ENCODE measurements at places on chromosomes 2 and 18. TPM values are rescaled to one million over a fixed set of nuclear protein-coding genes. Genes with fewer than 3 reads are reported as not detected.

- DNase-seq, result no peak
These were observed 143.9 kb downstream of the ZBTB7C start for GRCh38 chr18:48265328-48265727.

DNA sequence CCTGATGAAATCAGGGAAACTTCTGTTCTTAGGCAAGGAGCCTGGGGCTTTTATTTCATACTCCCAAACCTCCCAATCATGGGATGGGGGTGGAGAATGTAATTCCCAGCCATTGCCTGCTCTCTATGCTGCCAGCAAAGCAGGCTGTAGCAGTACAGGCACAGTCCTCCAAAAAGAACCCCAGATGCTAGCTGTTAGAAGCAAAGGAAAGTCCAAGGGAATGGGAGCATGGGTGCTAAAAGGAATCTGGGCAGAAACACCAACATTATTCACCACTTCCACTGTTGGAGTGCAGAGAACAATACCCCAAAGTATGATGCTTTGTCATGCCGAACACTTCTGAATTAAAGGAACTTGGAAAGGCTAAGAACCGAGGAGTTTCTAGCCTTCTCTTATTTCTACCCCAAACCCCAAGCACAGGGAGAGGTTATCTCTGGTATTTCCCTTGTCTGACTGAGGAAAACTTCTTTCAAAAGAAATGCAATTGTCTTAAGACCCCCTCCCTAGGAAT is 24.7 kb downstream of the MDH1 start:
- no peak for DNase-seq

DNA sequence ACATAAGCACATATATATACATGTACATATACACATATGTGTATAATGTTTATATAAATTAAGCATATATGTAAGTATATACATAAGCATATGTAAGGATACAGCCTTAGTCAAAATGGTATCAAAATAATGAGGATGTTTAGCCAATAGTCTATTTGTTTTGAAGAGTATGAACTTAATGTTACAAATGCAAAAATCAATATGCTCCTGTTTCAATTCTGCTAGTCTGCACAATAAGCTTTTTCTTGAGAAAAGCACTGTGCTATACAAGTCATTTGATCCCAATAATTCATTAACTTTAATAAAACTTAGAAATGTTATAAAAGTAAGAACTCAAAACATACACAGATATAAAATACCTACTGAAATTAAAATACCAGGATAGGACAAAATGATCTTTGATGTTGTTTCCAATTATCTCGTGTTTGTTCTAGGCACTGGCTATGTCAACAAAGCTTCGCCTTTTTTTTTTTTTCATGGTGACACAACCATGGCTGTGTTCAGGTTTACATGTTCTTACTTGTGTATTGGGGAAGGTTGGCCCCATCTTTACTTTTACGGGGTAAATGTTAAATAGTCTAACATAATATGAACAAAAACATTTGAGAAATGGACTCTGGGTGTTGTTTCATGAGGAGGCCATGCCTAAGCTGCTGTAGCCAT is 271.1 kb upstream of the CDH19 start:
- DNase-seq, result no peak

- DNase-seq, result no peak
These were observed 262.8 kb downstream of the PTH2R start for GRCh38 chr2:208669394-208669793.

DNA sequence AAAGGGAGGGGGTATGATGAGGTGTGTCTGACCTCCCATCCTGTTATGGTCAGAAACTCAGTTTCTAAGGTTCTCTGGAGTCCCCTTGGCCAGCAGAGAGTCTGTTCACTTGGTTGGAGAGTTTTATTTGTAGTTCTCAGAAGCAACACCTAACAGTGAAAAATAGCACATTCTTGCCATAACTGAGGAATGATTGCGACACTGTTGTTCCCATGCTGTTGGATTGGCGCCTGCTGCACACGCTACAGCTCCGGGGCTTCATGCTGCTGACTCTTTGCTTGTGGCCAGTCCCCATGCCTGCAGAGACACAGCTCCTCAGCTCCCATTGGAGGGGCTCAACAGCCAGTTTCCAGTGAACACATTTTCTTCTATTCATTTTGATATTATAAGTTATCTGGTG is 42.1 kb downstream of the TPGS2 start:
- DNase-seq, result no peak

- DNase-seq, result no peak
These were observed 35.7 kb downstream of the ODC1 start for GRCh38 chr2:10412380-10412779.

CCDC178 gene
- total RNA-seq, result 2.9 TPM

FECH gene
- total RNA-seq, result 29.8 TPM

Measured in frontal cortex (tissue), 4 donors.